ENCODE measurements at places on chromosomes 12 and 14.

- DNase-seq = peak; percentile 61
Measured at GRCh38 chr14:67943947-67944346, 124.4 kb downstream of the RAD51B start.

- DNase-seq = peak; percentile 17
Measured at GRCh38 chr12:95413576-95413975, 60.4 kb upstream of the METAP2 start.

DNA sequence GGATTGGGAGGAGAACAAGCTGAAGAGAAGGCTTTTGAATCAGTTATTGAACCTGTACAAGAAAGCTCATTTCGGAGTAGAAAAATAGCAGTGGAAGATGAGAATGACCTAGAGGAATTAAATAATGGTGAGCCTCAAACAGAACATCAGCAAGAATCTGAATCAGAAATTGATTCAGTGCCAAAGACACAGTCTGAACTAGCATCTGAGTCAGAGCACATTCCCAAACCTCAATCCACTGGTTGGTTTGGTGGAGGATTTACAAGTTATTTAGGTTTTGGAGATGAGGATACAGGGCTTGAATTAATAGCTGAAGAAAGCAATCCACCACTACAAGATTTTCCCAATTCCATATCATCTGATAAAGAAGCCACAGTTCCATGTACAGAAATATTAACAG, 13.5 kb downstream of the MIA2 start:
- peak; percentile 83 for DNase-seq

DNA sequence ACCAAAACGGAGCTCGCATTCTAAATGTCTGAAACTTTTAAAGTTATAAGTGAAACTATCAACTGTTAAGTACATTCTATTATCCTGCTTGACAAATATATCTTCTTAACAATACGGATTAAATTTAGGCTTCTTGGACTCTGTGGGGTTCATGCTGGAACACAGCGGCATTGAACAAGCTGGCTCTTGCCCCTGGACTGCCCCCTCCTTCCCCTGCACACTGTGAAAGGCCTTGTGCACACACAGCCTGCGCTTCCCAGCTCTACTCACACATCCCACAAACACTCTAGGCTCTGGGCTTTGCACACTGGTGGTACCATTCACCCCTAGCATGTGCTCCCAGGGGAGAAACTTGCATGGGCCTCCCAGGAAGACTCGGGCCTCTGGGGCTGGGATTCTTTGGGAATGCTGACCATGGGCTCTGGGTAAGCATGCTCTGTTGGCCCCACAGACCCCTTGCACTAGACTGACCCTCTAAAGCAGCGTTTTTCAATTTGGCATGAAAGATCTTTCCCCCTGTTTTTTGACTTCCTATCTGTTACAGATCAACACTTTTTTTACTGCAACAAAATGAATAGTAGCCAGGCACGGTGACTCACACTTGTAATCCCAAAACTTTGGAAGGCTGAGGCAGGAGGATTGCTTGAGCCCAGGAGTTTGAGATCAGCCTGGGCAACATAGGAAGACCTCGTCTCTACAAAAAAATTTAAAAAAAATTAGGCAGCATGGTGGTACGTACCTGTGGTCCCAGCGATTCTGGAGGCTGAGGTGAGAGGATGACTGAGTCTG, 96.2 kb upstream of the CPM start:
- peak; percentile 13 for DNase-seq

GRCh38 chr14:76948213-76948947, 80.1 kb downstream of the IRF2BPL start:
- no peak for DNase-seq

DNA sequence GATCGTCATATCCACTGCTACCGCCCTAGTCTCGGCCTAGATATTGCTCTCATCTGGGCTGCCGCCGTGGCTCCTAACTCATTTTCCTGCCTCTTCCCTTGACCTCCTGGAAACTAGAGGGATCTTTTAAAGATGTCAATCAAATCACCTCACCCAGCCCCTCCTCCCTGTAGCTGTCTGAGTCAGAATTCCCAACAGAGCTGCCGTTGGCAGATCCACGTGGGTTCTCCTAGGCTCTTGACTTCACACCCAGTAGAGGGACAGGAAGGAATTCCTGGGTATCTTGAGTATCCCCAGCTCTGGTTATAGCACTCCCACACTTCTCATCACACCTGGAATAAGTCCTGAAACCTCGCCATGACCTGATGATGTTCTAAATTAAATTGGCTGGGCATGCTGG, 11.9 kb downstream of the TGFB3 start:
- no peak for DNase-seq

DNA sequence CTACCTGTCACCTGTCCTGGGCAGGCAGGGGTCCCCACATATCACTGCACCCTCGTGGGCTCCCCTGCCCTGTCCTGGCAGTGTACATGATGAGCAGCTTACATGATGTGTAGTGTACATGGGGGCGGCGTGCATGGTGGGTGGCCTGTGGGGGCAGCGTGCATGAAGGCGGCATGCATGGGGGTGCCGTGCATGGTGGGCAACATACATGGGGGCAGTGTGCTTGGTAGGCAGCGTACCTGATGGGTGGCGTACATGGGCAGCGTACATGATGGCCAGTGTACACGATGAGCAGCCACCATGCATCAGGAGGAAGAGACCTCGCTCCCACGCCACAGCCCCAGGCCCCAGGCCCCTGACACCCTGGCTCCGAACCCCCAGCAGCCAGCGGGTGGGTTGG, 266.3 kb downstream of the CACNA1C start:
- DNase-seq = no peak

- no peak for DNase-seq
Measured at GRCh38 chr12:91180582-91181395, 1.8 kb downstream of the DCN start.

- peak; percentile 98 for DNase-seq
Measured at GRCh38 chr12:27593266-27593665, 69.3 kb downstream of the PPFIBP1 start.

DNA sequence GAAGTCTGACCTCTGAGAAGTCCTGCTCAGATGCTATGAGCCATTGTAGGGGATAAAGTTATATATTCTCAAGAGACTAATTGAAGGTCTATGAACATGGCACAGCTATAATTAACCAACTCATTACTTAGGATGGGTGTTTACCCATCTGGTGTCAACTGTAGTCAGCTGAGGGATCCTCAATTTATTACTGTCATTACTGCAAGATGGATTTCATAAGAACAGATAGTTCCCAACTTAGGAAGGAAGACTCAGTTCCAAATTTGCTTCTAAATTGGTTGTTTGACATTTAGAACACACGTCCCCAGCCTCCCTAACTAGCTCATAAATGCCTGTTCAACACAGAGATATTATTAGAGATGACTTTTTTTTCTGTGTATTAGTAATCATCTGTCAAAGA, 81.4 kb downstream of the FRMD6 start:
- no peak for DNase-seq

GRCh38 chr12:59733200-59733599, 137.4 kb downstream of the SLC16A7 start:
- DNase-seq = no peak

DNA sequence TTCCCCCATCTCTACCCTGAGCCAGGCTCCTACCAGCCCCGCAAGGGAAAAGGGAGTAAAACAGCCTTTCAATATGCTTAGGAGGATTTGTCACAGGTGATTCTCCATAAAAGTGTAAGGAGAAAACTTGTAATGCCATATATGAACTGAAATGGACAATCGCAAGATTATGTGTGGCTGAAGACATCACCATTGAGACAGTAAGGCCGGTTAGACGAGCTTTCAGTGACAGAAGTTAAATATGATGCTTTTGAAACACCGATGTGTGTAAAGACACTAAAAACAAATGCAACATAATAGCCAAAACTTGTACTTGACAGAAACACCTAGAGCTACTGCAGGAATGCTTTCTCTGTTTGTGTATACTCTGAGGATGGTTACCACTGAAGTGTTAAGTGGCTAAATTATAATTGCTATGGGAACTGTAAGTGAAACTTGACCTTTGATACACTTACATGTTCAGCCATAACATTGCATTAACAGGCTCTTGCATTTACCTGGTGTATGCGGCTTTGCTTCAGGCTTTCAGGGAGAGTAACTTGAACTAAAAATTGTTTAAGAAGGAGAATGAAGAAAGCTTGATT, 42.3 kb downstream of the FAR2 start:
- no peak for DNase-seq

DNA sequence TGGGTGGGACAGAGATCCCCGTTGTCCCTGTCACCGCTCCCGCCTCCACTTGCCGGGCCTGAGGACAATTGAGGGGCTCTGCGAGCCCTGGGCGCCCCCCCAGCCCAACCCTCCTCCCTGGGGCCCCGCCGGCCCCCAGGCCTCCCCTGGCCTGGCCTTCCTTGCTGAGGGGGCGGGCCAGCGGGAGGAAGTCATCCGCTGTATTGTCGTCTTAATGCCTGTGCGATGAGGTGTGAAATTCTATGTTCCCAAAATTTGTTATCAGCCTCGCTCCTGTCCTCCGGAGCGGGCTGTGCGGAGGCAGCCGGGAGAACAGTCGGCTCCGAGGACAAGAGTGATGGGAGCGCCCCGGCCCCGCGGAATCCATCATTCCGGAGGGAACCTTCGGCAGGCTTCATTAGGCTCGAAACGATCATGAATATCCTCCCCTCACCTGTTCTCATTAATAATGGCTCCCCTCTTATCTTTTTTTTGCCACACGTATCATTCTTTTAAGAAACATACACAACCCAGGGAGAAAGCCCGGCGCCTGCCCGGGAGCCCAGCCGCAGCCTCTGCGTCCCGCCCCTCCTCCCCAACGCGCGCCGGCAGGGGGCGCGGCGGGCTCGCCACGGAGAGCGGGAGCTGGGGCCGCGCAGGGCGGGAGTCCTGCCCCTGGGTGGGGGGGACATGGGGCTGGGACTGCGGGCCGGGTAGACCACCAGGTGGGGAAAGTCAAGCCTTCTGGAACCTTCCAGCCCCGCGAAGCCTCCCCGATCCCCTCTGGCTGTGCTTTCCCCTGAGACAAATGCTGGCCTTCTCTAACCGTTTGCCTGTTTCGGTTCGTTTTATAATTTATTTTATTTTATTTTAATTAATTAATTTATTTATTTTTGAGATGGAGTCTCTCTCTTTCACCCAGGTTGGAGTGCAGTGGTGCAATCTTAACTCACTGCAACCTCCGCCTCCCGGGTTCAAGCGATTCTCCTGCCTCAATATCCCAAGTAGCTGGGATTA, 17.1 kb upstream of the DLK1 start:
- DNase-seq = no peak

GRCh38 chr12:80168936-80169335, 69.6 kb downstream of the OTOGL start:
- no peak for DNase-seq

DNA sequence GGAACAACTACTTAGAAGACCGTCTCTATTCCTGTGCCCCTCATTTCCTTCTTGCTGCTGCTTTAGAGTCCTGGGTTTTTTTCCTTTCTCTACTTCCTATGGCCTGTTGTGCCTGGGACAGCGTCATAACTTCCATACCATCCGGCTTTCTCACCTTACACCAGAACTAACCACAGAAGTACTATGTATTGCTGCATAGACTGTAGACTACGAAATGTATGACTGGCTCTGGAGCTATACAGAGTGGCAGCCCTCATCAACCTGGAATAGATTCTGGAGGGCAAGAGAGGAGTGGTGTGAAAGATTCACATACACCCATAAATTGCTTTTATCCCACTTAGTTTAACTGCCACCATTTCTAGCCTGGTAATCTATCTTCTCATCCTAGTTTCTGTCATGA, 16.9 kb upstream of the SRP54 start:
- no peak for DNase-seq

GRCh38 chr12:118714051-118714460, 267.3 kb upstream of the SRRM4 start:
- DNase-seq = no peak

DNA sequence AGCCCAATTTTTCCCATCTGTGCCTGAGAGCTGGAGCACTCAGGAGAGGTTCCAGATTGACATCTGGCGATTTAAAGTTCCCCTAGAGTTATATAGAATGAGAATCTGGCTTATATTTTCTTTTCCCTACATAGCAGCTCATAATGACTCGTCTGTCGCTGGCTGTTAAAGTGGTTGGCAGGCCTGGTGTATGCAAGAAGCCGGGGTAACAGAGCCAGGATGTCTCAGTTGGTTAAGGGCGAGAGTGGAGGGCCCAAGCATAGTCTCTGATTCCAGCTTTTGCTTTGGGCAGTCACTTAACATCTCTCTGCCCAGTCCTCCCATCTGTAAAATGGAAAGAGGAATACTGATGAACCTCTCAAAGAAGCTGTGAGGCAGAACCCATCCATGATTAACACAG, 751.6 kb downstream of the NOVA1 start:
- DNase-seq = no peak

- DNase-seq = peak; percentile 83
Measured at GRCh38 chr12:55619354-55620138, 17.1 kb upstream of the OR10P1 start.

- DNase-seq = no peak
Measured at GRCh38 chr12:49287876-49288275, 7.1 kb upstream of the PRPH start.

DNA sequence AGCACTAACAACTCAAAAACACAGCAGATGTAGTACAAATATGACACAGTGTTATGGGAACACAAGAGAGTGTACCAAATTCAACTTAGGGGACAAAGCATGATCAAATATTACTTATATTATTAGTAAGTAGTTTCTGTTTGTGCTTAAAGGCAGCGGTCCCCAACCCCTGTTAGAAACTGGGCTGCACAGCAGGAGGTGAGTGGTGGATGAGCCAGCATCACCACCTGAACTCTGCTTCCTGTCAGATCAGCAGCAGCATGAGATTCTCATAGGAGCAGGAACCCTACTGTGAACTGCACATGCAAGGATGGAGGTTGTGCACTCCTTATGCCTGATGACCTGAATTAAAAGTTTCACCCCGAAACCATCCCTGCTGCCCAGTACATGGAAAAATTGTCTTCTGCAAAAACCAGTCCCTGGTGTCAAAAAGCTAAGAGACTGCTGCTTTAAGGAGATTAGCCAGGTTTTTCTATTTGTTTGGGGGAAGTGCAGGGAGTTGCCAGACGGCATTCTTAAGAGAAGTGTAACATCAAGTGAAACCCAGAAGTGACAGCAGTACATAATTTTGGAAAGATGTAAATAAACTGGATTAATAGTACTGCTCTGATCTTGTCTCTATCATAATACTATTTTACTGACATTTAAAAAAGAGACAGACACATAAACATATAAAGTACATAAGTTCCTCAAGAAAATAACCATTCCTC, 26.7 kb downstream of the GTF2A1 start:
- no peak for DNase-seq

DNA sequence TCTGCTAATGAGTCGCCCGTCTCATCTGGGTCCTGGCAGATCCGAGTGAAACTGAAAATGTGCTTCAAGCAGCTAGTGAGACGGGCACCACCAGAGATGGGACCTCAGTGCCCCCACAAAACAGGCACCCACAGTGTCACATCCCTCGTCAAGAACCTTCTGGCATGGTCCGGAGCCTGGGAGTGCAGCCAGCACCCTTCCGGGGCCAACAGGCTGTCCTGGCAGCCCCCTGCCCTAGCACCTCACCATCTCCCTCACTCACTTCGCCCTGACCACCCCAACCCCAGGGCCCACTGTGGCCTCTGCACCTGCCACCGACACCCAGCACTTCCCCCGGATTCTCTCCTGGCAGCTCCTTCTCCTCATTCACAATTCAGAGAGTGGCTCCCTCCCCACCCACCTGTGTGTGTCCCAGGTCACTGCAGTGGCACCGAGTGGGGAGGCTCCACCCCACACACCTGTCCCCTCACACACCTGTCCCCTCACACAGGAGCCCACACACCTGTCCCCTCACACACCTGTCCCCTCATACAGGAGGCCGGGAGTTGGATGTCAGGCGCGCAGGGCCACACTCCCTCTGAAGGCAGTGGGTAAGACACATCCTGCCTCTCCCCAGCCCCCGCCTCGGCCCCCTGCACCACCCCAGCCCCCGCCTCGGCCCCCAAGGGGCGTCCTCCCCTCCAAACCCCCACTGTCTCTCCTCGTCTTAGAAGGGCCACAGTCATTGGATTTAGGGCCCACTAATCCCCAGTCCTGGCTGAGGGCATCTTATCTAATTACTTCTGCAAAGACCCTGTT, 7.9 kb downstream of the GALNT9 start:
- no peak for DNase-seq
